Urinary bladder (tissue), 4 donors: ENCODE measurements at places on chromosomes 6 and 20. TPM values are rescaled to one million over a fixed set of nuclear protein-coding genes. Genes with fewer than 3 reads are reported as not detected.
A peak's percentile ranks its signal among the peaks of the same experiment; 100 is the strongest.

- peak; percentile 49 for DNase-seq
Measured at GRCh38 chr6:145734486-145735355, 599 bp downstream of the EPM2A start.

GRCh38 chr20:31817461-31817860 is 1.7 kb upstream of the MYLK2 start:
- no peak for DNase-seq

GRCh38 chr6:142884214-142885035 is 60.6 kb downstream of the HIVEP2 start:
- no peak for DNase-seq

DNA sequence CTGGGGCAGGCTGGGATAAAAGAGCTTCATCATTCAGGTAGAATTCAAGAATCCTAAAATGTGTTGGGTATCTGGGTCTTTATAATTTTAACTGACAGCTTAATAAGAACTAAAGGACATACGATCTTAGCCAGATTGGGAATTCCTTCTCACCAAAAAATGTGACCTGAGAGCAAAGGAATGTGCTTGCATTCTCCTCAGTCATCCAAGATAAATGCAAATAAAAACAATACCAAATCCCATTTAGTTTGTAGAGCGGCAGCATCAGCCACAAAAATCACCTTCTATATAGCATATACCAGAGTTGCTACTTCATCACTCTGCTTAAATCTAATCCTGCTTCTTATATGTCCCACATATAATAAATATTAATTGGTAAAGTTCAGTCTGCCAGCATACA is 16.9 kb downstream of the USP49 start:
- DNase-seq, result no peak

DNA sequence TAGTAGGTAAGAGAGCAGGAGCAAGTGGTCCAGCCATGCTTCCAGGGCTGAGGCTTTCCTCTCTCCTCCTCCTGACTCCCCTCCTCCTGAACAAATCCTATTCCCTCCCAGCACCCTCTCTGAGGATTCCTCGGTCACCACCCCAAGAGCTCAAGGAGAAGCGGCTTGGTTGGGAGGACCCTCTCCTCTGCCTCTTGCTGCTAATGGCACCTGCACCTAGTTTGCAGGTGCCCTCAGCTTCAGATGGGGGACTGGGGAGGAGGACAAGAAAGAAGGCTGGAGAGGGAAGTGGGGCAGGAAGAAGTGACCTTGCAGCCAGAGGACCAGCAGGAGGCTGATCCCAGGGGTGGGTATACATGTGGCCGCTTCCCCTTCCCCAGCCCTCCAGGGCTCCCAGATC is 17.5 kb downstream of the NCR2 start:
- no peak for DNase-seq

The FRS3 gene
- total RNA-seq, result 1.9 TPM

The GNAS-AS1 gene
- total RNA-seq, result 1.4 TPM

The DLK2 gene
- 2.0 TPM for total RNA-seq

The C6orf15 gene
- total RNA-seq, result not detected

The THEMIS gene
- total RNA-seq, result 0.26 TPM
